ENCODE measurements at places on chromosomes 3 and 15. TPM values are rescaled to one million over a fixed set of nuclear protein-coding genes. Genes with fewer than 3 reads are reported as not detected.
A peak's percentile ranks its signal among the peaks of the same experiment; 100 is the strongest.

GRCh38 chr3:189941125-189941524 is 179.6 kb downstream of the P3H2 start:
- no peak for DNase-seq

DNA sequence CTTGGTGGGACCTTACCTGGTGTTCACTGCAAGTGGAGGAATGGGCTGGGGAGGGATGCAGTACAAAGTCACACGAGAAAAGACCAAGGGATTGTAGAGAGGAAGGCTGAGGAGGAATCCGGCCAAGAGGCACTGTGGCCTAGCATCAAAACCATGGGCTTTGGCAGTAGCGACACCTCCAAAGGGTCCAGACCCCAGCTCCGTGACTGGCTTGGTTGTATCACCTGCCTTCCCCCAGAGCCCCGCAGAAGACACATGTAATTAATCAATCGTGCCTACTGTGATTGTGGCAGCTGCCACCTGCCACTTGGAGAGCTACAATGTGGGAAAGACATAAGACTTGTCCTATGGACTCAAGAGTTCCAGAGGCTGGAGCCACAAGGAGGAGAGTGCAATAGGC is 54.7 kb downstream of the ST8SIA2 start:
- no peak for DNase-seq

GRCh38 chr15:100681335-100681746 is 79.0 kb downstream of the ASB7 start:
- DNase-seq, result no peak

The ROBO1 gene
- 6.2 TPM for total RNA-seq

DNA sequence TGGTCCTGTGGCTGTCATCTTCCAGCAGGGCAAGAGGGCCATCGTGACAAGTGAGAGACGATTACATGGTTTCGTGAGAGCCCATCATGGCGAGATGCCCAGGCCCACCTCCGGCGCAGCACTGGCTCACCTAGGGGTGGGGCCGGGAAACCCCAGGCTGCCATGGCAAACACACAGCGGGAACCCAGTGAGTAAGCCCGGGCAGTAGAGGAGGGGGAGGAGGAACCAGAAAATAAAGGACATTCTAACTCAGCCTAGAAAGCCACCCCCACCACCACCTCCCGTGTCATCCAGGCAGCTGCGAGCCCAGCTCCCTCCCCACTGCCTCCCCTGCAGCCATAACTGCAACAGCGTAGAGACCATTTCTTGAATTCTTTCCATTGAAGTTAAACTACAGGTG is 52.3 kb downstream of the PCSK6 start:
- no peak for DNase-seq

The C3orf20 gene
- total RNA-seq, result 0.32 TPM

GRCh38 chr3:118641608-118642007 is 393.0 kb downstream of the IGSF11 start:
- DNase-seq, result no peak

DNA sequence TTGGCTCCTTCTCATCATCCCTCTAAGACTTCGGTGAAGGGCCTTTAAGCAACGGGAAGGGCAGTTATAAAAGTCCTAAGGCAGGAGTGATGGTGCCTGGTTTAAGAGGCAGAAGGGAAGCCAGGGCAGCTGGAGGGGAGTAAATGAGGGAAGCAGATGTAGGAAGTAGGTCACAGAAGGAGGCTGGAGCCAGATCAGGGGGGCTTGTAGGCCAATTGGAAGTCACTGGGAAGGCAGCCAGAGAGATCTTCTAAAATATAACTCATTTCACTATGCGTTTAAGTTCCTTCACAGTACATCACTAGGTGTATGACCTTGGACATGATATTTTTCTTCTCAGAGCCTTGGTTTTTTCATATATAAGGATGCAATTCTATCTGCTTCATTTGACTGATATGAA is 94.7 kb downstream of the MYH15 start:
- DNase-seq, result no peak

The HACD2 gene
- 12.3 TPM for total RNA-seq

The SNX22 gene
- total RNA-seq, result 1.5 TPM

The MFGE8 gene
- total RNA-seq, result 1,071 TPM

DNA sequence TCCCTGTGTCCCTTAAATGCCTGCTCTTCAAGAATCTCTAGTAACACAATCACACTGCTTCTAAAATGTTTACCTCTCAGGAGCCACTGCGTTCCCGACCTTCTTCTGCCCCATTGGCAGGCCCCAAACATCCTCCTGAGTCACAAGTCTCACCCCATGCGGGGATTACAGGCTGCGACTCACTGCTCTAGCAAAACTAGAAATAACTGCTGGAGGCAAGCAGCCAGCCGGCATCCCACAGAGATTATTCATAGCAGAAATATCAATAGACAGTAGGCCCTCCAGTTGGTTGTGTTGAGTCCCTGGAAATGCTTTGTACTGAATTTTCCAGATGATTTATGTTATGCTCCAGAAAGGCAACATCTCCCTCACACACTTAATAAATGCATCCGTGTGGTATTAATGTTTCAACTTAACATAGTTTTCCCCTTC is 64.8 kb downstream of the RFTN1 start:
- DNase-seq, result peak; percentile 87

GRCh38 chr15:67914537-67915460 is 75.0 kb upstream of the RNU6-1 start:
- no peak for DNase-seq

GRCh38 chr3:71492566-71492965 is 91.0 kb downstream of the FOXP1 start:
- DNase-seq, result no peak
